ENCODE measurements at places on chromosomes 11 and 22. TPM values are rescaled to one million over a fixed set of nuclear protein-coding genes. Genes with fewer than 3 reads are reported as not detected.
A peak's percentile ranks its signal among the peaks of the same experiment; 100 is the strongest.

Gene TEX12
- 0.37 TPM for total RNA-seq

Gene KDM4E
- total RNA-seq, result not detected

Gene CD3G
- total RNA-seq, result 0.89 TPM

Gene CBLIF
- not detected for total RNA-seq

Gene SSTR3
- 5.0 TPM for total RNA-seq

Gene MMP3
- not detected for total RNA-seq

Gene B4GALNT4
- 52.5 TPM for total RNA-seq

Gene KCNJ1
- 0.48 TPM for total RNA-seq

Gene RGL4
- not detected for total RNA-seq

Gene NXPE4
- not detected for total RNA-seq

Gene IRAG1
- total RNA-seq, result 67.7 TPM

Gene HTR3A
- total RNA-seq, result not detected

Gene PLEKHA7
- total RNA-seq, result 15.9 TPM

Gene EHBP1L1
- 63.0 TPM for total RNA-seq

DNA sequence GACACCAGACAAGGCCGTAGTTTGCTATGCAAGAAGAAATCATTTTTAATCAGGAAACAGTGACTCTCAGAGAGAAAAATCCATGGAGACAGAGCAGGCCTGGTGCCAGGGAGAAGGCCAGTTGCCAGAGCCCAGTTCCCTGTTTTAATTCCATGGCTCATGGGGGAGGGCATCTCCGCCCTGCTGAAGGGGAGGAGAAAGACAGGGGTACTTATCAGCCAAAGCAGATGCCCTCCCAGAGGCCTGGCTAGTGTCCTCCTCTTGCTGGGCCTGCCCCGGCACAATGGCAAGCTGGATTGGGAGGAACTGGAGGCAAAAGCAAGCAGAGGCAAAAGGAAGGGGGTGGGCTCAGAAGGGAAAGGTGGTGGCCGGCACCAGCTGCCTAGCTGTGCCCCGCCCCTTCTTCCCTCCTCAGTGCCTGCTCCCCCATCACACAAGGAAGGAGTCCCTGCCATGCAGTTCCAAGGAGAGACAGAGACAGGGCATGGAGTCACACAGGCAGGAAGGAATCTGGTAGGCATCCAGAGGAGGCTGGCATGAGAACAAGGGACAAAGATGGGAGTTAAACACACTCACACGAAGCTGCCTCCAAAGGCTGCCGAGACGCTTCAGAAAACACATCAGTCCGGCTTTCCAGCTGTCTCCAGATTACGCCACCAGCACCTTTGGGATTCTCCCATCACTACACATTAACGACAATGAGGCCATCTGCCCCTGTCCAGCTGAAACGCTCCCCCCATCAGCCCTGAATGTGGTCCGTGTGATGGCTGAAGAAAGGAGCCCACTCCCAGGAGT is 591.8 kb downstream of the BUD13 start:
- no peaks in the 10 kb centered on the region for H3K27me3 ChIP-seq
- no peak for DNase-seq
- peaks cover 2% of the 10 kb centered on the region for H3K4me1 ChIP-seq

- H3K4me1 ChIP-seq, result no peaks in the 10 kb centered on the region
- H3K4me3 ChIP-seq, result no peak overlapping the region
- H3K27me3 ChIP-seq, result no peaks in the 10 kb centered on the region
- H3K36me3 ChIP-seq, result no peaks in the 10 kb centered on the region
- DNase-seq, result no peak
- no peak overlapping the region for H3K27ac ChIP-seq
Measured at GRCh38 chr11:3030289-3031070, 26.7 kb downstream of the CARS1 start.

GRCh38 chr22:32731372-32731771 is 70.1 kb upstream of the TIMP3 start:
- H3K4me1 ChIP-seq, result no peaks in the 10 kb centered on the region
- H3K36me3 ChIP-seq, result no peaks in the 10 kb centered on the region
- DNase-seq, result no peak
- H3K27me3 ChIP-seq, result no peaks in the 10 kb centered on the region

DNA sequence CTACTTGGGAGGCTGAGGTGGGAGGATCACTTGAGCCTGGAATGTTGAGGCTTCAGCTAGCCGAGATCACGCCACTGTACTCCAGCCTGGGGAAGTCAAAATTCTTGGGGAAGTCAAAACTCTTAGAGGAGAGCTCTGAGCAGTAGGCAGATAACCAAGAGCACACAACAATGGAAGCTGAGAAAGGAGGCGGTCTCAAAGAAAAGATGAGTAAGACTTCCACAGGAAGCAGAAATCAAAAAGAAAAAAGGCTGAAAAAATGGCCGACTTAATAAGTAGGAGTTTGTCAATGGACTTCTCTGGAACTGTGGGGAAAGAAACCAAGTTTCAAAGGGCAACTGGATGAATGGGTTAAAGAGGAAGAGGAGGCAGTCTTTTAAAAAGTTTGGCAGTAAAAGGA is 32.1 kb downstream of the RAB30 start:
- no peaks in the 10 kb centered on the region for H3K36me3 ChIP-seq
- H3K27me3 ChIP-seq, result no peaks in the 10 kb centered on the region
- no peak overlapping the region for H3K27ac ChIP-seq
- H3K4me3 ChIP-seq, result no peak overlapping the region
- H3K4me1 ChIP-seq, result peaks cover 1% of the 10 kb centered on the region

GRCh38 chr22:30324014-30324730 is 2.6 kb downstream of the TBC1D10A start:
- H3K4me1 ChIP-seq, result peaks cover 37% of the 10 kb centered on the region
- no peaks in the 10 kb centered on the region for H3K27me3 ChIP-seq
- H3K36me3 ChIP-seq, result no peaks in the 10 kb centered on the region

- H3K4me1 ChIP-seq, result peaks cover 3% of the 10 kb centered on the region
- no peaks in the 10 kb centered on the region for H3K27me3 ChIP-seq
- H3K4me3 ChIP-seq, result peak overlapping the region; percentile 49
- no peak overlapping the region for H3K27ac ChIP-seq
Measured at GRCh38 chr11:6927030-6927617, 898 bp downstream of the ZNF215 start.

DNA sequence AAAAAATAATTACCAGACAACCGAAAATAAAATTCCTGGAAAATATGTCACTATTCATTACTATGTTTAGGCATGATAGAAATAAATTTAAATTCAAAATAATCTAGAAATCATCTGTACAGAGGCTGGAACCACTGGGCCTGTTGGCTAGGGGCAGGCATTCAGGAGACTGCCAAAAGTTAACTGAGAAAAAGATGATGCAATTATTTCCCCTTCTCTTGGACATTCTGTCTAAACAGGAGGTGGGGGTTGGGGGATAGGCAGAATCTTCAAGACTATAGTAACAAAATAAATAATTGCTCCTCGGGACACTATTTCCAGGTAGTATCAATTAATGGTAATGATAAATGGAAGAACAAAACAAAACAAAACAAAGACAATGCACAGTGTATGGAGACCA is 14.1 kb downstream of the BTBD10 start:
- H3K27me3 ChIP-seq, result no peaks in the 10 kb centered on the region
- H3K36me3 ChIP-seq, result no peaks in the 10 kb centered on the region
- DNase-seq, result no peak

- H3K27me3 ChIP-seq, result no peaks in the 10 kb centered on the region
- H3K4me3 ChIP-seq, result no peak overlapping the region
- DNase-seq, result no peak
- no peaks in the 10 kb centered on the region for H3K4me1 ChIP-seq
Measured at GRCh38 chr11:22787551-22788162, 41.9 kb downstream of the SVIP start.

DNA sequence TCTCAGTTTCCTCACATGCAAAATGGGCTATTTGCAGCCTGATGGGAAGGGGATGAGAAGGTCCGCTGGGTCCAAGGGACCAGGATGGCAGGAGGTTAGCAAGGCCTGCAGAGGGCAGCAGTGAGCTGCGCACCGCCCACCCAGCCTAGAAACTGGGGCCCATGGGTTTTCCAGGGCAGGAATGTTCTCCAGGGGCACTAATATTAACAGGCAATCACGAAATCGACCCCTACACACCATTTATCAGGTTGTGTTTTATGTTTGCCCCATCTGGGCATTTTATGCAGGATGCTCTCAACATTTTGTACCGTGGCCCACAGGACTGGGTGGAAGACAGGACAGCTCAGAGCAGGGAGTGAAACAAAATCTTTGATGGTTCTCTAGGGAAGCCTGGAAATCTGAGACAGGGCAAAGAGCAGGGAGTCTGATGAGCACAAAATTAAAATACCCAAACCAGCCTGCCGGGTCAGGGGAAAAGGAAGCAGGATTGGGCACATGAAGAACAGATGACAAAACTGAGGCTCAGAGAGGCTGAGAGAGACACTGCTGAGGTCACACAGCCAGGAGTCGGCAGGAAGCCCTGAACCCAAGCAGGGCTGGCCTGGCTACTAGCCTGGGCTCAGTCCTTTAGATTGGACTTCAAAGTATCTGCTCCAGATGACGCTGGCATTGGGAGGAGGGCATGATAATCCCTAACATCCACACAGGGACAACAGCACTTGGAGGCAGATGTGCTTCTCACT is 1.6 kb upstream of the BCR start:
- no peaks in the 10 kb centered on the region for H3K27me3 ChIP-seq
- DNase-seq, result peak; percentile 85
- no peaks in the 10 kb centered on the region for H3K36me3 ChIP-seq
- H3K27ac ChIP-seq, result no peak overlapping the region

- no peak overlapping the region for H3K27ac ChIP-seq
- H3K4me3 ChIP-seq, result no peak overlapping the region
Measured at GRCh38 chr11:46127150-46127638, 5.9 kb upstream of the PHF21A start.

- no peak overlapping the region for H3K4me3 ChIP-seq
- no peak for DNase-seq
- no peaks in the 10 kb centered on the region for H3K27me3 ChIP-seq
- H3K27ac ChIP-seq, result no peak overlapping the region
Measured at GRCh38 chr22:19694696-19695095, 19.6 kb upstream of the SEPTIN5 start.

GRCh38 chr11:106398502-106399075 is 321.1 kb downstream of the AASDHPPT start:
- H3K27me3 ChIP-seq, result no peaks in the 10 kb centered on the region
- H3K4me1 ChIP-seq, result no peaks in the 10 kb centered on the region
- no peak overlapping the region for H3K4me3 ChIP-seq
- DNase-seq, result no peak

- no peak for DNase-seq
- no peaks in the 10 kb centered on the region for H3K36me3 ChIP-seq
- H3K4me3 ChIP-seq, result no peak within 1 kb of the TSS
- peaks cover 4% of the 10 kb centered on the region for H3K4me1 ChIP-seq
- H3K27me3 ChIP-seq, result no peaks in the 10 kb centered on the region
Measured at GRCh38 chr22:50058061-50058905, at the start of gene TTLL8. Gene TTLL8, minus strand, starts transcription at chr22:50058298.

DNA sequence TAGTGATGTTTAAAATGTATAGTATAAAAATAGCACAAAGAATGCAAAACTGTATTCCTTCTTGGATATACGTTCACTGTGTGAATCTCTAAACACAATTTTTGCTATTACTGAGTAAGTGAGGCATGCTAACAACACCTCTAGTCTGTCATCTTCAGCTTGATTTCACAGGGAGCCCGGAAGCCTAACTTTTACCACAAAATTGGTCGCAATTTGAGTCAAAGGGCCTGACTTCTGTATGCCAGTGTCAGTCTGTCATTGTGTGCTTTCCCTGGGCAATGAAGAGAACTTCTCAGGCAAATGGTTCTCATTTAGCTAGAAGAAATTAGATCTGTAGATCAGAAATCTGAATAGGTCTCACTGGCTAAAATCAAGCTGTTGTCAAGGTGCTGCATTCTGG is 1059.5 kb downstream of the FAM181B start:
- no peaks in the 10 kb centered on the region for H3K4me1 ChIP-seq
- no peak overlapping the region for H3K27ac ChIP-seq
- H3K27me3 ChIP-seq, result no peaks in the 10 kb centered on the region
- DNase-seq, result no peak
- no peaks in the 10 kb centered on the region for H3K36me3 ChIP-seq

- H3K4me1 ChIP-seq, result no peaks in the 10 kb centered on the region
- no peak overlapping the region for H3K27ac ChIP-seq
- DNase-seq, result no peak
- H3K4me3 ChIP-seq, result no peak overlapping the region
- no peaks in the 10 kb centered on the region for H3K27me3 ChIP-seq
Measured at GRCh38 chr11:97638641-97639224, 1248.9 kb downstream of the JRKL start.

GRCh38 chr11:121464352-121464946 is 11.7 kb upstream of the SORL1-AS1 start:
- no peak overlapping the region for H3K4me3 ChIP-seq
- peak; percentile 58 for DNase-seq
- no peaks in the 10 kb centered on the region for H3K36me3 ChIP-seq
- H3K4me1 ChIP-seq, result peaks cover 10% of the 10 kb centered on the region
- no peak overlapping the region for H3K27ac ChIP-seq

Measured in ovary (tissue), 10 donors.